ENCODE measurements at places on chromosomes 5 and 9.
A peak's percentile ranks its signal among the peaks of the same experiment; 100 is the strongest.

DNA sequence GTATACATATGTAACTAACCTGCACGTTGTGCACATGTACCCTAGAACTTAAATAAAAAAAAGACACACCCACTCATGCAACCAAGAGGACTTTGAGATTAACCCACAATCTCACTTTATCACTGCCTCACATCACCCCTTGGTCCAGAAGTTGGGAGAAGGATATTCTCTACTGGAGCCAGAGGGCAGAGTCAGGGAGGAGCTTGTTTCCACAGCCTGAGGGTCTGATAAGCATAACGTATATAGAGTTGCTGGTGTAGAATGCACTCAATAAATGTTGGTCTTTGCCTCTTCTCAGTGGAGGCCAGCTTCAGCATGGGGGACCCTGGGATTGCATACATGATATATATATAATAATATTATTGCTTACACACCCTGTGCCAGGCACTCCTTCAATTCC is 10.1 kb downstream of the KCNV2 start:
- no peak for DNase-seq

DNA sequence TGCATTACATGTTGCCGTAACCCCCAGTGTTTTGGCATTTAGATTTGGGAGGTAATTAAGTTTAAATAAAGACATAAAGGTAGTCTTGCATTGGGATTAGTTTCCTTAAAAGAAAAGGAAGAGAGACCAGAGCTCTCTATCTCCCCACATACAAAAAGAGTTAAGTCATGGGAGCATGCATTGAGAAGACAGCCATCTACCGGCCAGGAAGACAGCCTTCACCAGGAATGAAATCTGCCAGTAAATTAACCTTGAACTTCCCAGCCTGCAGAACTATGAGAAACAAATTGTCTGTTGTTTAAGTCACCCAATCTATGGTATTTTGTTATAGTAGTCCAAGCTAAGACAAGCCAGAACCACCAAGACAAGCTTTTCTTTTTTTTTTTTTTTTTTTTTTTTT is 567.0 kb upstream of the CDH18 start:
- no peak for DNase-seq

GRCh38 chr5:24480952-24481351 is 163.8 kb downstream of the CDH10 start:
- DNase-seq = no peak

- no peak for DNase-seq
Measured at GRCh38 chr5:60821488-60822284, 22.4 kb downstream of the ELOVL7 start.

GRCh38 chr5:143717400-143717799 is 94.6 kb upstream of the HMHB1 start:
- no peak for DNase-seq

DNA sequence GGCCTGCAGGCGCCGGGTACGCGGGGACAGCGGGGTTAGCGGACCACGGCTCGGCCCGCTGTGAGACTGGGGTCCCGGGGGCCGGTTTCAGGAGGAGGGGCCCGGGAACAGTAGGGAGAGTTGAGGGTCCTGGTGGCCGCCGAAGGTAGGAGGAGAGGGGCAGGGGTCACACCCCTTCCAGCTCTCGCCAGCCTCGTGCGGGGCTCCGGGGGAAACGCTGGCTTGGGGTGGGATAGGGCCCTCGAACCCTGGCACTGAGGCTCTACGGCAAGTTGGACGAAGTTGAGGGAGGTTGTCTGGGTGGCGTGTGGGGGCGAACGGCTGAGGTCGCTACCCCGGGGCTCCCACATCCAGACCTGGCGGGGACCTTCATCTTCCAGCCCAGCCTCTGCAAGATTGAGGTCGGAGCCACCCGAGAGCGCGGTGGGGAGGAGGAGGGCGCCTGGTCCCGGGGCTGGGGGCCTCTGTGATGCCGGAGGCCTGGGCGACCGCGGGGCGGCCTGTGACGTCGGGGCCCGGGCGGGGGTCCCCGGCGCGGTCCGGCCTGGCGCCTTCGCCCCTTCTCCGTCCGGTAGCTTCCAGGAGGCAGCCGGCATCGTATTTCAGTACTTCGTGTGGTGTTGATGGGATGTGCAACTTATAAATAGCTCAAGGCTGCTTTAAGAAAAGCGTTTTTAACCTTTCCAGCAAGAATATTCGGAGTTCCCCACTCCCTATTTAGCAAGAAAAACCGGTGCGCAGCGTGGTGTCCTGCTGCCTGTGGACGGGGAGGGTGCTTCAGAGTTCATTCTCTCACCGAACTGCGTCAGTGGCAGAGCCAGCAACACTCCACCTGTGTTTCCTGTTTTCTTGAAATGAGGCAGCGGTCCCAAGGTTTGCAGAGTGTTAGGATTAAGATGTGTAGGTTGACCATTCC is 902 bp downstream of the HABP4 start:
- peak; percentile 15 for DNase-seq

DNA sequence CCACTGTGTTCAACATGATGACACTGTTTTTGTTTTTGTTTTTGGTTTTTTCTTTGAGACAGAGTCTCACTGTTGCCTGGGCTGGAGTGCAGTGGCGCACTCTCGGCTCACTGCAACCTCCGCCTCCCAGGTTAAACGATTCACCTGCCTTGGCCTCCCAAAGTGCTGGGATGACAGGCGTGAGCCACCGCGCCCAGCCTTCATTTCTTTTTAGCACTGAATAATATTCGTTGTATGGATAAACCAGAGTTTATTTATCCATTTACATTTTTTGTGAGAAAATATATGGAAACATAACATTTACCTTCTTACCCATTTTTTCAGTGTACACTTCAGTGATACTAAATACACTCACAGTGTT is 4.2 kb downstream of the CARD19 start:
- no peak for DNase-seq

- DNase-seq = no peak
Measured at GRCh38 chr9:15101095-15101494, 190.9 kb upstream of the FREM1 start.

DNA sequence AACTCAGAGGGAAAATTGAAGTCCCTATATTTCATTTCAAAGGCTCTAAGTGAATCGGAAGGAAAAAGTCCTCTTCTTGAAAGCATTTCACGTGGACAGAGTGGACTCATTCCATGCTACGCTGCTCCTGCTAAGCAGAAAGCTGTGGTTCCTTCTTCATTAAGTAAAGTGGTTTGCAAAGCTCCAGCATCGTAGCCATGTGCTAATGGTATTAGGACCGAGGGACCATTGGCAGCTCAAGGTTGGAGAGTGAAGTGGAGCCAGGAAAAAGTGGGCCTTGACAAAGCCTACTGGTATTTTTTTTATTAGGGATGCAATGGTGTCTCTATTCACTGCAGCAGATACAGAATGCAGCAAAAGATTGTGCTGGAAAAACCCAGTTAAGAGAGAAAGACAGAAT is 16.4 kb upstream of the SEMA4D start:
- DNase-seq = no peak

- no peak for DNase-seq
Measured at GRCh38 chr5:44022622-44023021, 366.6 kb downstream of the FGF10 start.

All from SK-N-DZ (cell line).